ENCODE measurements at places on chromosomes 5 and 9.
A peak's percentile ranks its signal among the peaks of the same experiment; 100 is the strongest.

- no peak for DNase-seq
Measured at GRCh38 chr9:92764381-92764987, at the start of gene BICD2. BICD2 (minus strand) TSS chr9:92764833; CDS start chr9:92764744, 89 bp downstream.

DNA sequence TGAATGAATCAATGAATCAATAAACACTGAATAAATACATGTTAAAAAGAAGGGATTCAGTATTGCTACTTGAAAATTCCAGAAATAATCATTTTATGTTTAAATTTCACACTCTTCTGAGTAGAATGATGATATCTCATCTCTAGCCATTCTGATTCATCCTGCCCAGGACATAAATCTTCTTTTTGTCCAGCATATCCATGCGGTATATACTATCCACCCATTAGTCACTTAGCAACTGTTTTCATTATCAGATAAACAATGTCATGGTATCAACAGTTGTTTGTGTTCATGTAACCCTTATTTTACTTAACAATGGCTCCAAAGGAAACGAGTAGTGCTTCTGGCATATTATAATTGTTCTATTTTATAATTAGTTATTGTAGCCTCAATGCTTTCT is 432.4 kb upstream of the SMC2 start:
- no peak for DNase-seq

DNA sequence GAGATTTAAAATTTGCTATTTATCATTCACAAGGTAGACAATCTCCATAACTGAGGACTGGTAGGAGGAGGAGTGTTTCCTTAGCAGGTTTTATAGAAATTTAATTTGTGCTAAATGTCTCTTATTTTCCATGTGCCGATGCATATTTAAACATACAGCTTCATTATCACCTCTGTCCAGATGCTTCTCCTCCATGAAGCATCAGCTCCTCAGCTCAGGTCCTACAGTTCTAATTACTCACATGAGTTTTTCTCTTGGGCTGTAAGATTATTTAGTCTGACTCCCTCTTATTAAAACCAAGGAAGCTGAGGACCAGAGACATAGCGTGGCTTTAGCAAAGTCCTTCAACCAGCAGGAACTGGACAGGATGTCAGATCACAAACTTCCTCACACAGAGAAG is 300.2 kb upstream of the PANK3 start:
- DNase-seq: no peak

DNA sequence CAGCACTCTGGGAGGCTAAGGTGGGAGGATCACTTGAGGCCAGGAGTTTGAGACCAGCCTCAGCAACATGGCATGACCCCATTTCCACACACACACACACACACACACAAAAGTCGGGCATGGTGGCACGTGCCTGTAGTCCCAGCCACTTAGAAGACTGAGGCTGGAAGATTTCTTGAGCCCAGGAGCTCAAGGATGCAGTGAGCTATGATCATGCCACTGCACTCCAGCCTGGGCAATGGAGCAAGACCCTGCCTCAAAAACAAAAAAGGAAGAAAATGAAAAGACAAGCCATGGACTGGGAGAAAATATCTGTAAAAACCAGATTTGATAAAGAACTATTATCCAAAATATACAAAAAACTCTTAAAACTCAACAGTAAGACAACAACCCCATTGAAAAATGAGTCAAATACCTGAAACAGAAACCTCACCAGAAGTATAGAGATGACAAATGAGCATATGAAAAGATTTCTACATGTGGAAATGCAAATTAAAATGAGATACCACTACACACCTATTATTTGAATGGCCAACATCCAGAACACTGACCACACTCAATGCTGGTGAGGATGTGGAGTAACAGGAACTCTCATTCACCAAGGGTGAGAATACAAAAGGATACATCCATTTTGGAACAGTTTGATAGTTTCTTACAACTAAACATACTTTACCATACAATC is 24.7 kb downstream of the DNAJA1 start:
- DNase-seq: no peak

DNA sequence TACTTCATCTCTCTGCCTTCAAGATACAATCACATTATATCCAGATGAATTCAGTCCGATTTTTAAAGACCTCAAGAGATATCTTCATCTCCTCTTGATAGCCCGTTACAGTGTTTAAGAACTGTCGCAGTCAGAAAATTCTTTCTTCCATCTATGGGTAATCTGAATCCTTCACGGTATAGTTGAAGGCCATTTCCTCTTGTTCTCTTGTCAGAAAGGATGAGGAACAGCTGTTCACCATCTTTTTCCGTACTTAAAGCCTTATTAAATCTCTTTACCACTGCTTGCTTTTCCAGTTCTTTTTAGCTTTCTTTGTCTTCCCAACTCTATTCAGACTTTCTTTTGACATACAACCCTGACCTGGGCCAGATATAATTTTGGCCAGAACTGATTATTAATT is 121.8 kb downstream of the XRCC4 start:
- DNase-seq: peak; percentile 37

GRCh38 chr5:41831155-41831554 is 39.1 kb downstream of the OXCT1 start:
- no peak for DNase-seq

GRCh38 chr5:163385271-163385670 is 52.1 kb upstream of the CCNG1 start:
- peak; percentile 94 for DNase-seq

GRCh38 chr5:125575171-125575890 is 828.9 kb upstream of the ZNF608 start:
- DNase-seq: peak; percentile 63

GRCh38 chr5:98158440-98158839 is 615.0 kb upstream of the RGMB start:
- DNase-seq: no peak

- peak; percentile 93 for DNase-seq
Measured at GRCh38 chr5:115458003-115458409, 86.6 kb downstream of the FEM1C start.

GRCh38 chr9:80605129-80605528 is 1033.4 kb downstream of the TLE4 start:
- peak; percentile 72 for DNase-seq

DNA sequence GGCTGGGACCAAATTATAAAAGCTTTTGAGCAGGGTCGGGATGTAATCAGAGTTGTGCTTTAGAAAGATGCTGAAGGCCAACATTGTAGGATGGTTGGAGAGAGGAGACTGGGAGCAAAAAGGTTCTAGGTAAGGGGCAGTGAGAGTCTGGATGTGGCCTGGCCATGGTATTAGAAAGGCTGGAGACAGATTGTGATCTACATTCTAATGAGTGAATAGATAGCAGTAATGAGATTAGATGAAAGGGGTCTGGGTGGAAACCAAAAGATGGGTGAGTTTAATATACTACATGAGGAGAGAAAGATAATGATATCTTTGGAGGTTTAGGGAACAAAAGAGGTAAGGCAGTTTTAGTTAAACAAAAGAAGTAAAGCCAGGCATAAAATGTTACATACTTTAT is 88.8 kb upstream of the SH3GL2 start:
- no peak for DNase-seq

DNA sequence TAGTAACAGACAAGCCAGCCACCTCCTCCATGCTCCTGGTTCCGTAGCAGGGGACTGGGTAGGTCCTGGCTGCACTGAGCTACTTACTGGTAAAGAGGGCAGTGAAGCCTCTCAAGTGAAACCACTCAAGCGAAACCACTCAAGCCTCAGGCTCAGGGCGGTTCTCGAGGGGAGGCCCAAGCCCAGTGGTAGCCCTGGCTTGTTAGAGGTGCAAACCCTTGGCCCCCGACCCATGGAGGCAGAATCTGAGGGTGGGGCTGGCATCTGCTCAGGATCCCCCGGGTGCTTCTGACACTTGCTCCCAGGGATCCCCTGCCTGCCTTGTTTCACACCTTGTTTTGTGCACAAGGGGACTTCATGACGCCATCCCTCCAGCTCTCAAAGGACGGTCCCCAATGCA is 76.5 kb upstream of the OLFM1 start:
- DNase-seq: no peak

DNA sequence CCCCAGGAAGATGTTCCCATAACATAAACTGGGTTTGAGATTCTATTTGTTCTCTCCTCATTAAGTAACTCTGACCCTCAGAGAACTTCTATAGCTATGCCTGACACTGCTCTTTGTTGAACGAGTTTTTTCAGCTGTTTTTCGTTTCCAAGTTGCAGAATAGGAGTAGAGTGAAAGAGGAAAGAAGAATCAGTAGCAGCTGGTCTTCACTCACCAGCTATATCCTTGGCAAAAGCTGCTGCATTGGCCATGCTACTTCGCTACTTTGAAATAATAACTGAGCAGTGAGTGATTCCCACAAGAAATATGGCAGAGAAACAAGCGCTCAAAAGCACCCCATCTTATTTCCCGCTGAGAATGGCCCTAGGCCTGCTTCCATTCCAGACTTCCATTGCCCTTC is 329.0 kb downstream of the ISL1 start:
- DNase-seq: no peak

GRCh38 chr9:113501129-113501686 is 37.7 kb downstream of the RGS3 start:
- DNase-seq: no peak

- DNase-seq: no peak
Measured at GRCh38 chr9:133487331-133487725, 8.4 kb upstream of the SLC2A6 start.

DNA sequence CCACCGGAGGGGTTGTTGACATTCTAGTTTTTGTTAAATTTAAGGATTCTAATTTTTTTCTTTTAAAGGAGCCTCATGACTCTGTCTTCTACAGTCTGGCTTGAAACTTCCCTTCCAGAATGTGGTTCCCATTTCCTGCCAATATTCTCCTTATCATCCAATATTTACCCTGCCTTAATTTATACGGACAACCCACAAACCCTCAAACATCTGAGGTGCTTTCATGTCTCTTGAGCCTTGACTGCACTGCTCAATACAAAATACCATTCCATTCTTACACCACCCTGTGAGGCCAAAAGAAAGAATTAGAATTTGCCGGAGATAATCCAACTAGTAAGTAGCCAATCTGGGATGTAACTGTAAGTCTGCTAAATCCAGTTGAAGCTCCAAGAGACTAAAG is 346.5 kb downstream of the SPOCK1 start:
- no peak for DNase-seq

DNA sequence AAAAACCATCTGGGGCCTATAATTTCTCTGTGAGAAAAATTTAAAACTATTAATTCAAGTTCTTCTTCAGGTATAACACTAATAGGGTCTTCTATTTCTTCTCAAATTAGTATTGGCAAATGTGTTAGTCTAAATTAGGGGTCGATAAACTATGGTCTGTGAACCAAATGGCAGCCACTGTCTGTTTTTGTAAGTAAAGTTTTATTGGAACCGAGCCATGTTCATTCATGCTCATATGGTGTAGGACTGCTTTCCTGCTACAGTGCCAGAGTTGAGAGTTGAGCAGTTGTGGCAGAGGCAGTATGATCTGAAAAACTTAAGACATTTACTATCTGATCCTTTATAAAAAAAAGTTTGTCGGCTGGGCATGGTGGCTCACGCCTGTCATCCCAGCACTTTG is 29.1 kb downstream of the SEC61B start:
- DNase-seq: peak; percentile 13

DNA sequence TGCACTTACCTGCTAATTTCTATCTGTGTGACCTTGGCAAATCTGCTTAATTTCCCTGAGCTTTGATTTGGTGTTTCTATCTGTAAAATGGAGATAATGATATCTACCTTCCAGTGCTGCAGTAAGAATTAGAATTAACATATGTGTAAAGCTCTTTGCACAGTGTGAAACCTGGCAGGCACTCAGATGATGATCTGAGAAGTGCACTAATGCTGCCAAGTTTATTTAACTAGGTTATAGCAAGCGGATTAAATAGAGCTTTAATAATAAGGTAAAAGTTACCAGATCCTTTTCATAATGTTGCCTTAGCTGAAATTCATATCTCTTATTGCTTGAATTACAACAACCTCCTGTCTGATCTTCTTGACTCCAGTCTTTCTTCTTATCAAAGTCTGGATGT is 315.3 kb upstream of the CD180 start:
- no peak for DNase-seq

DNA sequence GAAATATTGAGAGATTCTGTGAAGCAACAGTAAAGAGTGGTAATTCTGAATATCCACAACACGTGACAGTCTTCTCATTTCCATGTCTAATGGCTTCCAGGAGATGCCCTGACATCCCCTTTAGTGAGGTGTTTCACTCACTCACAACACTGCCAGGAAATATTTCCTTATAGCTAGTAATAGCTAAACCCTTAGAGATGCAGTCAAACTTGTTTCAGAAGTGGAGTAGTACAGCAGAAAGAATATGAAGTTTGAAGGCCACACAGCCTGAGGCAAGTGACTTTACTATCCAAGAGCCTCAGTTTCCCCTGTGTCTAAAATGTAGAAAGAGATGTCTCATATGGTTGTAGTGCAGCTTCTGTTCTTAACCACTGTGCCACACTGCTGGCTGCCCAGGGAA is 139.2 kb downstream of the CDK5RAP2 start:
- no peak for DNase-seq

- DNase-seq: no peak
Measured at GRCh38 chr5:34639852-34640626, 16.1 kb upstream of the RAI14 start.

GRCh38 chr5:61624553-61625136 is 292.6 kb downstream of the ZSWIM6 start:
- no peak for DNase-seq

DNA sequence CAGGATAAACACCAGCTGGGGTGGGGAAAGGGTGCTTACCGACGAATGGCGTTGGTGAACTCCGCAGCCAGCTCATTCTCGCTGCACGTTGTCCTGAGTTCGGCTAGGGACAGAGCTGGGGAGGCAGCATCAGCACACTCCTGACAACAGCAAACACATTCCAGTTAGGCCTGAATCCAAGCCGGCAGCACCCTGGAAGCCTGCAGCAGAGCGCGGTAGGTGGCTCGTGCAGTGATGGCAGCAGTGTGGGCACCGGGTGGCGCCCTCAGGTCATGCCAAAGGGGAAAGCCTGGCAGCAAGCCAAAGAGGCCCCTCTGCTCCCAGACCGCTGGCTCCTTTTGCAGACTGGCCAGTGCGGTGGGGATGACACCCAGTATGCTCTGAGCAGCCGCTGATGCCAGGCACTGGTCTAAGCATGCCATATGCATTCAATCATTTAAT is 66.9 kb downstream of the DCP2 start:
- DNase-seq: no peak

GRCh38 chr5:30693326-30693725 is 500.2 kb upstream of the CDH6 start:
- DNase-seq: no peak

GRCh38 chr5:1202026-1202797 is 817 bp downstream of the SLC6A19 start:
- DNase-seq: no peak

- DNase-seq: peak; percentile 49
Measured at GRCh38 chr9:133889584-133890301, 102.4 kb downstream of the VAV2 start.

DNA sequence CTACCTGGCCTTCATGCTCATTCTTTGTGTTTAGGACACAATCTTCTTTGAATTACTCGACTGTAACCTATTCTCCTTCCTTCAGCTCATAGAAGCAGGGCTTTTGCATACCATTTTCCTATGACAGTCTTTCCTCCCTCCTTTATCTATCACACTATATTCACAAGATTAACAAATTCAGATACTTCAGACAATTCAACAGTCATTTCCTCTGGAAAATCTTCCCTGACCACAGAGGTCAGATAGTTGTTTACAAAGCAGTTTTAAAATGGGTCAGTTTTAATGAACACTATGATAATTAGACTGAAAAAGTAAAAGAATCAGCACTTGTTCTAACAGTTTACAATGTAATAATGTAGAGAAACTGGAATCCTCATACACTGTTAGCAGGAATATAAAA is 4.3 kb downstream of the CAAP1 start:
- DNase-seq: no peak

GRCh38 chr5:2157372-2157771 is 274.6 kb upstream of the IRX4 start:
- no peak for DNase-seq

All from muscle of leg (tissue), 16 donors.